IPS DF 6.9 (cell line): ENCODE measurements at places on chromosomes 13 and 19.

DNA sequence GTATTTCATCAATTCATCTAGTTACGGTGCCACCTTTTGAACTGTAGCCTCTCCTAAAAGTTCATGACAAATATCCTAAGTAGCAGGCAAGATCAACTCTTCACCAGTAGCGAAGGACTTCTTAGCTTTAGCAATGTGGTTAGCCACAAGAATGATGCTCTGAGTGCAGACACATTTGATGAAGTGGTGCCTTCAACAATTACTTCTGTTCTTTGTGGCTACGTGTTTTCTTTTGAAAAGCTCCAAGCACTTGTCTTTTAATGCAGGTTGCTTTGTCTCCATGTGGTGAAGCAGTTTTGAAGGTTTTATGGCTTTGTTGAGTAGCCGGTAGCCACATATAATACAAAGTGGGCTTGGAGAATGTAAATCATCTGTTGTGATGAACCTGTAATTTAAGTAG lies 194.7 kb downstream of the B3GLCT start:
- no peak overlapping the region for H3K4me3 ChIP-seq
- no peaks in the 10 kb centered on the region for H3K36me3 ChIP-seq
- no peak overlapping the region for H3K27ac ChIP-seq
- H3K27me3 ChIP-seq = no peaks in the 10 kb centered on the region

DNA sequence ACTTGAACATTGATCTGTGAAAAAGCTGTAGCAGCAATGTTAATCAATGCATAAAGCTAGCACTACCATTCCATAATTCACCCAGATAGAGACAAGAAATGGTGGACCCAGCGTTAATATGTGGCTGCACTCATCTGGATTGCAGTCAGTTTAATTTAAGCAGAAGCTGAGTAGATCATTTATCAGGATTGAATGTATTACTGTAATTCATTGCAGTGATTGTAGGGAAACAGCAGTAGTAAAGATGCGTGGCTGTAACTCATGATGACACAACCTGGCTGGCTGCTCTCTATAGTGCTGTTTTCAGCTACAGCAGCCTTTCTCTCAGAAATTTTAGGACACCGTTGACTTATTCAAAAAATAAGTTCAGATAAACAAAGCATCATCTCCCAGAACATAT lies 499.5 kb upstream of the SLITRK6 start:
- H3K4me3 ChIP-seq = no peak overlapping the region
- no peaks in the 10 kb centered on the region for H3K36me3 ChIP-seq
- DNase-seq = no peak
- no peaks in the 10 kb centered on the region for H3K27me3 ChIP-seq
- H3K27ac ChIP-seq = no peak overlapping the region
- H3K4me1 ChIP-seq = no peaks in the 10 kb centered on the region

DNA sequence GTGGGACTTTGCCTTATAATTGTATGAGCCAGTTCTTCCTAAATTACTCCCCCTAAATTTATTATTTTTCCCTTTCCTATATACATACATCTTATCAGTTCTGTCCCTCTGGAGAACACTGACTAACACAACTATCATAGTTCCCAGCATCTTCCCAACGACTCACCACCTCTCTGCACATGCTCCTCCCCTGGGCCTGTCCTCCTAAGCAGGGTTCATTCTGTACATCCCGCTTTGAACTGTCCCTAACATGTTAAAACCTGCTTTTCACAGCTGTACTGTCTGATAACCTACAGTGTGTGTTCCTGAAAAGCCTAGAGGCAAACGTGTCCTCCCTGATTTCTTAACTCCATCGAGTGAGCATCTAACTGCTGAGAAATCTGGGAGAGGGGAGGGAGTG lies 141.7 kb downstream of the EFNB2 start:
- no peak for DNase-seq
- H3K27ac ChIP-seq = no peak overlapping the region
- no peaks in the 10 kb centered on the region for H3K36me3 ChIP-seq
- H3K4me3 ChIP-seq = no peak overlapping the region

DNA sequence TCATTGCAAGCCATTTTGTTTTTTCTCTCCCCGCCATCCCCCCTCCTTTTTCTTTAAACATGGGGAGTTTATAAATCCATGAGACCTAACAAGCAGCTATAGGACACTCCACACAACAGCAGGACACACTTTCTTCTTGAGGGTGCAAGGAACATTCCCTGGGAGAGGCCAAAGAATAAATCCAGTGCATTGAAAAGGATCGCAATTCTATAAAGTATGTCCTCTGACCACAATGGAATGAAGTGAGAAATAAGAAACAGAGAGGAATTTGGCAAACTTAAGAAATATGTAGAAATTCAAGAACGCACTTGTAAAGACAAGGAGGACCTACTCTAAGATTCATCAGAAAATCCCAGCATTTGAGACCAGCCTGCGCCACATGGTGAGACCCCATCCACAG lies 11.9 kb downstream of the KLF2 start:
- no peak overlapping the region for H3K27ac ChIP-seq
- no peaks in the 10 kb centered on the region for H3K36me3 ChIP-seq
- no peak for DNase-seq
- peaks cover 3% of the 10 kb centered on the region; the same call in 1 of the 2 replicates for H3K4me1 ChIP-seq

DNA sequence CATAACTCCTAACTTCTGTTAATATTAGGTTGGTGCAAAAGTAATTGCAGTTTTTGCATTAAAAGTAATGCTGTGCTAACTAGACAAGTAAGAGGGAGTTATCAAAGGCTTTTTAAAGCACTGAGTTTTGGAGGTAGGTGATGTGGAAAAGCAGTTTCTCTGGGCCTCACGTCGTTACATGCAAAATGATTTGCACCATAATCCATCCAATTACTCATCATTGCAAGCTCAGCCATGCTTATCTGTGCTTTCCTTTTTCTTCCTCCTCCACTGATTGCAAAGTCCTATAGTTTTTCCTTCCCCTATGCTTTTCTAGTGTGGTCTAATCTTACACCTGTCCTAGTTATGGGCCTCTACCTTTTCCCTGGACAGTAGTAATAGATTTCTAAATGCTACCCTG lies 35.4 kb upstream of the INTS6 start:
- H3K27ac ChIP-seq = no peak overlapping the region
- no peak overlapping the region for H3K4me3 ChIP-seq
- no peaks in the 10 kb centered on the region for H3K36me3 ChIP-seq
- 0 out of 2 replicates have a peak, but pooled peaks cover 2% of the 10 kb centered on the region for H3K27me3 ChIP-seq
- H3K4me1 ChIP-seq = no peaks in the 10 kb centered on the region
- no peak for DNase-seq

DNA sequence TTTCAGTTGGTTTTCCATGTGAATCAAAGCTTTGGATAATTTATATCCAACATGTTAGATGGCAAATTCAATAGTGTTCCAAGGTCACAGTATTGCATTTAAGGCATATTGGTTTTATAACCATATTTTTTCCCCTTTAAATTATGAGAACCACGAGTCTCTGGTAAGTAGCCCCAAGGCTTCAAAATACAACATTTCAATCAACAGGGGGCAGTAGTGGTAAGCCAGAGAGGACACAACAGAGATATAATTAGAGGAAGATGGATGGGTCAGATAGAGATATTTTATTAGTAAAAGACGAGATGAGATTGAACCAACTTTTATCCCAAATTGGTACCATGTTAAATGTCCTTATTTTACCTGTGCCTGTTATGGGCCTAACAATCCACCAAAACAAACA lies 53.1 kb downstream of the KL start:
- no peak for DNase-seq
- no peaks in the 10 kb centered on the region for H3K4me1 ChIP-seq
- no peak overlapping the region for H3K4me3 ChIP-seq
- H3K27me3 ChIP-seq = no peaks in the 10 kb centered on the region
- no peaks in the 10 kb centered on the region for H3K36me3 ChIP-seq
- no peak overlapping the region for H3K27ac ChIP-seq

DNA sequence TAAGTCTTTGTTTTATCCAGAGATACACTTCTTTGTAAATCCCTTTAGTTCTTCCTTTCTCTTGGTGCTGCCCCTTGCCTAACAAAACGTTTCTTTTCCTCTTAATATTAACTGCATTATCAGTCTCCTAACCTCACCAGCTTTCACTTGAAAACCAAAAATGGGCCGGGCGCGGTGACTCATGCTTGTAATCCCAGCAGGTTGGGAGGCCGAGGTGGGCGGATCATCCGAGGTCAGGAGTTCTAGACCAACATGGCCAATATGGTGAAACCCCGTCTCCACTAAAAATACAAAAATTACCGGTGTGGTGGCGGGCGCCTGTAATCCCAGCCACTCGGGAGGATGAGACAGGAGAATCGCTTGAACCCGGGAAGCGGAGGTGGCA lies 329.8 kb upstream of the MIR17HG start:
- H3K27me3 ChIP-seq = no peaks in the 10 kb centered on the region
- H3K27ac ChIP-seq = no peak overlapping the region
- no peak overlapping the region for H3K4me3 ChIP-seq
- H3K36me3 ChIP-seq = no peaks in the 10 kb centered on the region

DNA sequence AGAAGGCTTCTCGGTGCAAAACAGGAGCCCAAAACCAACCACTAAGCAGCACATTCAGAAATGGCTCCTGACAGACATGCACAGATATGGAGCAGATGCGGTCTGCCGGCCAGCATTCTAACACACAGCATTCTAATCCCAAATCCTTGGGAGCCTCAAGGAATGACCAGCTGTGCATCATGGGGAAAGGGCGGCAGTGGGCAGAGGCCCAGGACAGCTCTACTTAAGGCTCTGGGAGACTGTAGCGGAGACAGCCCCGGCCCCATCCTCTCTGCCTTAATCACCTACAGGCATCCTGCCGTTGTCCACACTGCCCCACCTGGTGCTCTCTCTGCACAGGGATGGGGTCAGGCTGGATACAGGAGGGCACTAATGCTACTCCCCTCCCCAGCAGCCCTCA lies 1016.0 kb downstream of the UQCRFS1 start:
- H3K4me1 ChIP-seq = no peaks in the 10 kb centered on the region
- no peak overlapping the region for H3K27ac ChIP-seq
- DNase-seq = no peak
- H3K27me3 ChIP-seq = no peaks in the 10 kb centered on the region
- no peak overlapping the region for H3K4me3 ChIP-seq

DNA sequence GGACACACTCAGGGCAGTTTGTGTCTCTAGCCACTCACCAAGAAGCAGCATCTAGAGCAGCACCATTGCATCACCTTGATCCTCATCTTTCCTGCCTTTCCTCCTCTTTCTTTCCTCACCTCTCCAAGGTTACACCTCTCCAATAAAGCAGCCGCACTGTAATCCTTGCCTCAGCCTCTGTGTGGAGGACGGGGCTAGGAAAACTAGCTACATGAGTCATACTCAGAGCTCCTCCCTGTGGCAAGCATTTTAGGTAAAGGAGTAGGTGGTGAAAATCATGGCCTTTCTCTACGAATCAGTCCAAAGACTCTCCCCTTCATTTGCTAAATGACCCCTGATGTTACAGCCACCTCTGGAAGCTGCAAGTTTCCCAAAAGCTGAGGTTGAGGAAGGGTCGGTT lies 108.9 kb downstream of the DNAJC15 start:
- no peak overlapping the region for H3K27ac ChIP-seq
- no peaks in the 10 kb centered on the region for H3K36me3 ChIP-seq
- peaks cover 3% of the 10 kb centered on the region; the same call in 1 of the 2 replicates for H3K4me1 ChIP-seq
- H3K4me3 ChIP-seq = no peak overlapping the region
- H3K27me3 ChIP-seq = no peaks in the 10 kb centered on the region
- peak; percentile 67 for DNase-seq

DNA sequence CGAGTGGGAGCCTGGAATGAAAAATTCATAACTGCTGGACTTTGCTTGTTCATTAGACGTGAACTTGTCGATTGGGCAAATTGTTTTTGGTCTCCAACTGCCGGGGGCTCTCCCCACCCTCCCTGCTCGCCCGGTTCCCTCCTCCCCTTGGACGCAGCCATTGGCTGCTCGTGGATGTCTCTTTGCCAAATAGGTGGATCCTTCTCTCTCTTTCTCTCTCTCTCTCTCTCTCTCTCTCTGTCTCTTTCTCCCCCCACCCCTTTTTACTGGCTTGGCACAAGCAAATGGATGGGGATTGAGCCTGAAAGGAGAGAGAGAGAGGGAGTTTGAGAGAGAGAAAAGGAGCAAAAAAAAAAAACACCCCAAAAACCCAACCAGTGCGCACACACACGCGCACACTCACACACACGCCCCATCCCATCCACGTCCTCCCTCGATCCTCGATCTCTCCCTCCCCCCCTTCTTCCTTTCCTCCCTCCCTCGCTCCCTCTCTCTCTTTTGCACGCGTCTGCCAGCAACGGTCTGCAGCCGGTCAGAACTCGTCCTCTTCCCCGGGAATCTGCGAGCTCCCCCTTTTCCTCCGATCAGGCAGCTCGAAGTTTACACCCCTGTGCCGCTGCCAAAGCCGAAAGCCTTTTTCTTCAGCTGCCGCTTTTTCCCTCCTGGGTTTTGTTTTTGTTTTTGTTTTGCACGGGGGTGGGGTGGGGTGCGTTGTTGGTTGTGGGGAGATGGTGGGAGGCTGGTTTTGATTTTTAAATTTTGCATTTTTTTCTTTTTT lies 27.8 kb downstream of the NFIX start:
- DNase-seq = no peak
- no peak overlapping the region for H3K4me3 ChIP-seq
- H3K27ac ChIP-seq = no peak overlapping the region
- peaks cover 81% of the 10 kb centered on the region for H3K27me3 ChIP-seq
- H3K36me3 ChIP-seq = no peaks in the 10 kb centered on the region

GRCh38 chr13:73336773-73337172 lies 278.0 kb downstream of the KLF5 start:
- H3K27ac ChIP-seq = no peak overlapping the region
- H3K36me3 ChIP-seq = no peaks in the 10 kb centered on the region
- no peaks in the 10 kb centered on the region; the same call in 1 of the 2 replicates for H3K4me1 ChIP-seq
- H3K27me3 ChIP-seq = no peaks in the 10 kb centered on the region
- DNase-seq = no peak
- H3K4me3 ChIP-seq = no peak overlapping the region

DNA sequence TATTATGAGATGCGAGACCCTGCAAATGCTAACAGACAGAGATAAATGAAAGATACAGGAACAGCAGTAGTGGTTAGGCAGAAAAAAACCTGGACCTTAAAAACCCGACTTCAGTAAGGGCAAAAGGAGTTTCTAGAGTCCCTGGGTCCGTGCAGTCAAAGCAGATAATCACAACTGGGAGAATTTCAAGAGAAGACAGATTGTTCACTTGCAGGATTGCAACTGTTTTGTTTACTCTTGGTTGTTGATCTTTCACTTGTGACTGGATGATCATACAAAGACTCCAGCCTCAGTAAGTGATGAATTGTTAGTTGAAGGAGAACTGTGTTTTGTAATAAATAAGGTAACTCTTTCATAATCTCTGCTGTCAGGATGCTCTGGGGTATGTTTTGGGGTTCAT lies 135.1 kb downstream of the GPC6 start:
- no peak for DNase-seq
- no peaks in the 10 kb centered on the region for H3K4me1 ChIP-seq
- H3K4me3 ChIP-seq = no peak overlapping the region
- H3K27me3 ChIP-seq = no peaks in the 10 kb centered on the region

- no peak for DNase-seq
- H3K27me3 ChIP-seq = no peaks in the 10 kb centered on the region
- no peak overlapping the region for H3K27ac ChIP-seq
- H3K4me1 ChIP-seq = peaks cover 1% of the 10 kb centered on the region; the same call in 1 of the 2 replicates
- H3K36me3 ChIP-seq = no peaks in the 10 kb centered on the region
These were observed 514 bp upstream of the MCEMP1 start for GRCh38 chr19:7676376-7676775.

GRCh38 chr13:94553766-94554165 lies 42.2 kb downstream of the TGDS start:
- no peak for DNase-seq
- no peak overlapping the region for H3K4me3 ChIP-seq
- no peaks in the 10 kb centered on the region for H3K36me3 ChIP-seq
- no peak overlapping the region for H3K27ac ChIP-seq
- H3K4me1 ChIP-seq = no peaks in the 10 kb centered on the region
- H3K27me3 ChIP-seq = no peaks in the 10 kb centered on the region

- H3K4me1 ChIP-seq = no peaks in the 10 kb centered on the region
- H3K4me3 ChIP-seq = no peak overlapping the region
- no peaks in the 10 kb centered on the region for H3K27me3 ChIP-seq
- H3K36me3 ChIP-seq = no peaks in the 10 kb centered on the region
- DNase-seq = no peak
These were observed 99.0 kb upstream of the TSHZ3 start for GRCh38 chr19:31448221-31448657.
